Cerebellar nuclear complex (tissue), 1 donor: ENCODE measurements at places on chromosomes 1 and 21.

GRCh38 chr1:71228241-71228640 lies 147.4 kb upstream of the ZRANB2 start:
- no peak for DNase-seq

DNA sequence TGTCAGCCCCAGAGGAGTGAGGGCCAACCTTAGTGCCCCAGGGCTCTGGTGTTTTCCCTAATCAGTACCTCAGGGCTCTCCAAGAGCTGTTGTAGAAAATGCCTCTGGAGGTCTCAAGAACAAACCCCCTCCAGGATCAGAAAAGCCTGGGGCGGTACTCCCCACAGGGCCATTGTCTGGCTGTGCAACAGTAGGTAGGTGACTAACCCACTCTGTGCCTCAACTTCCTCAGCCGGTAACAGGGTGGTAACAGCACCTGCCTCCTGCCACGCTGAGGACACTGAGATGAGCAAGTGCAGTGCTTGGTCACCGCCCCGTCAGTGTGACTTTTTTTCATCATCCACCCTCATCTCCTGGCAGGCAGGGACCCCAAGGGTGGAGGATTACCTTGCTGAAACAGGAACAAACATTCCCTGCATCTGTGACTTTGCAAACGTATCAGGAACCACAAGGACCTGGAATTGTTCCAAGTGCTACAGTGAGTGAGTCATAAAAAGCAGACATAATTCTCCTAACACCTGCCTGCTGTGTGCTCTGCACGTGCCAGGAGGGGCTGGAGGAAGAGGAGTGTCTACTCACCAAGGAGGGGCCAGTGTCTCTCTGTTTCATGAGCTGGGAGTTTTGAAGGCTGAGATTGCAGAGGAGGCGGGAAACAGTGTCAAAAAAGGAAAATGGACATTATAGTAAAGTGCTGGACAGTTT lies 440.8 kb downstream of the NPHP4 start:
- no peak for DNase-seq

- DNase-seq, result no peak
These were observed at the start of gene HLCS for GRCh38 chr21:36966066-36966820. Gene HLCS, minus strand, starts transcription at chr21:36966669. Its CDS starts 31 bp downstream, at chr21:36966638.

- no peak for DNase-seq
These were observed 190.4 kb upstream of the KCTD3 start for GRCh38 chr1:215376544-215377264.

GRCh38 chr1:48164571-48164970 lies 57.9 kb upstream of the SLC5A9 start:
- DNase-seq, result no peak

GRCh38 chr1:226558036-226558650 lies 9.6 kb downstream of the STUM start:
- no peak for DNase-seq

- DNase-seq, result no peak
These were observed 48.4 kb downstream of the COLGALT2 start for GRCh38 chr1:183989078-183989577.

- no peak for DNase-seq
These were observed 40.0 kb upstream of the ATP2B4 start for GRCh38 chr1:203586496-203587081.

DNA sequence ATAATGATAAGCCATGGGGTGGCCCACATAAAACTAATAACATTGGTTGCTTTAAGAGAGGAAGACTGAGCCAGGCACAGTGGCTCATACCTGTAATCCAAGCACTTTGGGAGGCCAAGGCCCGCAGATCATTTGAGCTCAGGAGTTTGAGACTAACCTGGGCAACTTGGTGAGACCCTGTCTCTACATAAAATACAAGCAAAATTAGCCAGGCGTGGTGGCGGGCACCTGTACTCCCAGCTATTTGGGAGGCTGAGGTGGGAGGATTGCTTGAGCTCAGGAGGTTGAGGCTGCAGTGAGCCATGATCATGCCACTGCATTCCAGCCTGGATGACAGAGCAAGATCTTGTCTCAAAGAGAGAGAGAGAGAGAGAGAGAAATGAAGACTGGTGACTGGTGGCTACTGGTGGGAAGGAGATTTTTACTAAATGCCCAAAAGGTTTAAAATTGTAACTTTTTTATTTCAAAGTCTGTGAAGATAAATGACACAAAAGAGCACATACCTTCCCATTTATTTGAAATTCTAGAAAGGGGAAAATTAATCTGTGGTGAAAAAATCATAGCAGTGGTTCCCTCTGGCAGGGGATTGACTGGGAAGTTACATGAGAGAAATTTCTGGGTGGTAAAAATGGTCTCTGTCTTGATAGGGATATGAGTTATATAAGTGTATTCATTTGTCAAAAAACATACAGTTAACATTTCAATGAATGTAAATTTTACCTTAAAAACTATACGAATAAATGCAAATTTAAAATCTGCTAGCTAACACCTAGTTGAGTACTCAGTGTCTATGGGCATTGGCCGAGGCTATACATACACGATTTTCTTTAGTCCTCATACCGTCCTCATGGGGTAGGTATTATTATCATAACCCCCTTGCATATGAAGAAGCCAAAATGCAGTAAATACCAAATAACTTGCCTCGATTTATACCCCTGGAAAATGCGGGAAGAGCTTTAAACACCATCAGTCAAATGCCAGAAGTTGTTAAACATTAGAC lies 2.2 kb upstream of the NBPF1 start:
- no peak for DNase-seq

DNA sequence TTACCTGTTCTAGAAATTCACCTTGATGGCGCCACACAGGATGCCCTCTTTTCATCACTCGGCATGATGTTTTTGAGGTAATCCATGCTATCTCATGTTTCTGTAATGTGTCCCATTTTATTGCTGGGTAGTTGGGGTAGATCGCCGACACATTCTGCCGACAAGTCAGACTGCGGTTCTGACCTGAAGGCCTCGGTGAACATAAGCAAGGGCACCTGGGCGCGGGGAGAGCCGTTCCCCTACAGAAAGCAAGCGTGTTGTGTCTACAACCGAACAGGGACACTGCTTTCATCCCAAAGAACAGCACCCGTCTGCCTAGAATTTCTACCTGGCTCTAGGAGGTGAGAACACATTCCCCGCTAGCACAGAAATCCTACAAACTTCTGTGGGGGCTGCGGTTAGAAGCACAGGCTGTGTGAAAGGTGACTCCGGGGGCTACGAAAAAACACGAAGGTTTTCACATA lies 149.2 kb downstream of the PPIAL4G start:
- DNase-seq, result no peak

GRCh38 chr1:212629450-212630157 lies 21.0 kb downstream of the ATF3 start:
- DNase-seq, result no peak

- no peak for DNase-seq
These were observed 11.6 kb downstream of the KCNQ4 start for GRCh38 chr1:40794974-40795715.

GRCh38 chr1:3712573-3713535 lies 39.4 kb upstream of the CCDC27 start:
- DNase-seq, result no peak

DNA sequence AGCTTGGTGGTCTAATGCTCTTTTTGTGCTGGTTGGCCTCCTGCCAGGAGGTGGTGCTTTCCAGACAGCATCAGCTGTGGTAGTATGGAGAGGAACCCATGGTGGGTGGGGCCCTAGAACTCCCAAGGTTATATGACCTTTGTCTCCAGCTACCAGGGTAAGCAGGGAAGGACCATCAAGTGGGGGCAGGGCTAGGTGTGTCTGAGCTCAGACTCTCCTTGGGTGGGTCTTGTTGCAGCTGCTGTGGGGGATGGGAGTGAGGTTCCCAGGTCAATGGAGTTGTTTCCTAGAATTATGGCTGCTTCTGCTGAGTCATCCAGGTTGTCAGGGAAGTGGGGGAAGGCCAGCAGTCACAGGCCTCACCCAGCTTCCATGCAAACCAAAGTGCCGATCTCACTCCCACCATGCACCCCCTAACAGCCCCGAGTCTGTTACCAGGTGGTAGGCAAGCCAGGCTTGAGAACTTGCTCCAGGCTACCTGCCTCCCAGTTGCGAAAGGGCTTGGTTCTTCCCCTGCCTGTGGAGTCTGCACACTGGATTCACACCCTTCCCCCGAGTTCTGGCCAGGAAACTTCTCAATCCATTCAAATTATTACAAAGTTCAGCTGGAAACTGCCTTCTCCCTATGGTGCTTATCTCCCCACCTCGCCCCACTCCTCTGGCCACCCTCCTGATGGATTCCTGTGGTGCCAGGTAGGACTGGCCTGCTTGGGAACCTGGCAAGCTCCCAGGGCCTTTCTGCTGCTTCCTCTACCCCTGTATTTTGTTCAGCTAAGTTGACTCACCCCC lies 37.8 kb downstream of the DRAM2 start:
- DNase-seq, result no peak

- no peak for DNase-seq
These were observed 756 bp upstream of the SLC25A44 start for GRCh38 chr1:156193208-156193487.

GRCh38 chr1:86848654-86849053 lies 65.3 kb downstream of the SELENOF start:
- no peak for DNase-seq

- no peak for DNase-seq
These were observed 802 bp downstream of the CYP4X1 start for GRCh38 chr1:47024141-47024801.

DNA sequence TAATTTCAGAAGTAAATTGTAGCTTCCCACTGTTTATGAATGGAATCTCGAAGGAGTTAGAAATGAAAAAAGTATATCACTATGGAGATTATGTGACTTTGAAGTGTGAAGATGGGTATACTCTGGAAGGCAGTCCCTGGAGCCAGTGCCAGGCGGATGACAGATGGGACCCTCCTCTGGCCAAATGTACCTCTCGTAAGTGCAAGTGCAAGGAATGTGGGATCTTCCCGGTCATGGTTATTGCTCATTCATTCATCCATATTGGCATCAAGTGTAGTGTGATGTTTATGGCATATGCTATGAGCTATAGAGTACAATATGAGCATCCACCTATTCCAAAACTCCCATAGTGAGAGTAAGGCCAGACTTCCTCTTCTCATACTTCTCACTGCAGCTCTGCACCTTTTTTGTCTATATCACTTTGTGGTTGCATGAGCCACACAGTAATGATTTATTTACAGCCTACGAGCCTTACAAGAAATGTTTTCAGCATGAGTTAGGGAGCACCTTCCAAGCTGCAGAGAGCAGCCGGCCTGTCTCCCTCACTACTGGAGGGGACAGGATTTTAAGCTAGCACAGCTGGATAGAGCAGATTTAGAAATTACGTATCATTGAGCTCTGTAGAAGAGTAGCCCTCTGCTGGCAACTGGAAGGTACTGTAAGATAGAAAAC lies 24.9 kb upstream of the CR1L start:
- DNase-seq, result no peak

DNA sequence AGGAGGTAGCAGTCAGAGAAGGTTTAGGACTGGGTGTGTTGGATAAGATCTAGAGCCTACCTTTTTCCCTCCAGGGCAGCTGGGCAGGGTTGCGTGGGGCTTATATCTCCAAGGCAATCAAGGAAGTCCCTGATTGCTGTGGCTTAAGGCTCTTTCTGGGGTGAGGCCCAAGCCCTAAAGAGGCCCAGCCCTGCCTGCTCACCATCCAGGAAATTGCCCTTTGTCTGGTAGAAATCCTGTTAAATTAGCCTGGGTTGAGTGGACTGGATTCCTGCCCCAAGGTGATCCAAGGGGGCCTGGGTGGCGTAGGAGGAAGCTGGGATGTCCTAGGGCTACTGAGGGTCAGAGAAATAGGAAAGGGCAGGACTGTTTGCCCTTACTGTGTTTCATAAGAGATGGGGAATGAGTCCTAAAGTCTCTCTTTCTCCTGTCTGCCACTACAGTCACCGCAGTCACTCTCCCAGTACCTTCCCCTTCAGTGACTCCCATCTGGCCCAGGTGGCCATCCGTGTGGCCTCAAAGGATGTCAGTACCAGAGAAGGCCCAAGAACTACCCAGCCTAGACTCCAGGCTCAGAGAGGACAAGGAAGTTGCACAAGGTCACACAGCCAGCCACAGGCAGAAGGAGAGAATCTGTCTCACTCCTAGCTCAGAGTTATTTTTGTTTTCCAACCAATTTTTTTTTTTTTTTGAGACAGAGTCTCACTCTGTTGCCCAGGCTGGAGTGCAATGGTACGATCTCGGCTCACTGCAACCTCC lies 25.8 kb downstream of the MFSD2A start:
- no peak for DNase-seq

- no peak for DNase-seq
These were observed 19.6 kb downstream of the CLIC4 start for GRCh38 chr1:24764848-24765247.

- DNase-seq, result no peak
These were observed 82.3 kb downstream of the ACTL8 start for GRCh38 chr1:17837233-17838030.

- DNase-seq, result no peak
These were observed 241.0 kb downstream of the PTPRC start for GRCh38 chr1:198879711-198880306.

DNA sequence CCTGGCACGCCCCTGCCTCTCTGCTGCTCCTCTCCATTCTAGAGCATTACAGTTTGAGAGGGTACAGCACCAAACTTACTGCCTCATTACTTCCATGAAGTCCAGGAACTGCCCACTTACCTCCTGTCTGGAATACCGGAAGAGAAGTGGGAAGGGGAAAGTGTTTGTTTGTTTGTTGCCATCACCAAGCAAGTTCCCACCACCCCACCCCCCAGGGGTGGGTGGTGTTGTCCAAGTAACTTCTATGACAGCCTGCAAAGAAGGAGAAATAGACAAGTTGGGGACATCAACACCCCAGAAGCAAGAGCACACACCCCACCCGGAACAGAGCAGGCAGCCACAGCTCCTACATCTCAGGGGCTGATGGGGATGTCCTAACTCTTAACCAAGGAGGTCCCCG lies 18.0 kb downstream of the OPTC start:
- DNase-seq, result no peak

GRCh38 chr1:13864760-13865159 lies 164.8 kb downstream of the PRDM2 start:
- no peak for DNase-seq

- no peak for DNase-seq
These were observed 2.6 kb upstream of the LEFTY2 start for GRCh38 chr1:225943582-225943981.

DNA sequence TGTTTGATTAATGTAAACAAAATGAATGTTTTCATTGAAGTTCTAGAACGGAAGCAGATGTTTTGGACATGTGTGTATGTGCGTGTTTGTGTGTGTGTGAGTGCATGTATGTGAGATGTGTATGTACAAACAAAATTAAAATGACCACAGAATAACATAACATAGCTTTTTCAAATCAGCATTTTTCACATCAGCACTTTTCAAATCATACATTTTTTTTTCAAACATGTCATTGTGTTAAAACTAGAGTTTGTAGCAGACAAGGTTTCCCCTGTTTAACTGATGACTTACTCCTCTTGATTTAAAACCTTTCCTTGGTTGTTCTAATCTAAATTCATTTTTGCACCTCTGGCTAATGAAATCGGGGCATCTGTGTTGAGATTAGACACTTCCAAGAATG lies 35.6 kb upstream of the ZNHIT6 start:
- no peak for DNase-seq

DNA sequence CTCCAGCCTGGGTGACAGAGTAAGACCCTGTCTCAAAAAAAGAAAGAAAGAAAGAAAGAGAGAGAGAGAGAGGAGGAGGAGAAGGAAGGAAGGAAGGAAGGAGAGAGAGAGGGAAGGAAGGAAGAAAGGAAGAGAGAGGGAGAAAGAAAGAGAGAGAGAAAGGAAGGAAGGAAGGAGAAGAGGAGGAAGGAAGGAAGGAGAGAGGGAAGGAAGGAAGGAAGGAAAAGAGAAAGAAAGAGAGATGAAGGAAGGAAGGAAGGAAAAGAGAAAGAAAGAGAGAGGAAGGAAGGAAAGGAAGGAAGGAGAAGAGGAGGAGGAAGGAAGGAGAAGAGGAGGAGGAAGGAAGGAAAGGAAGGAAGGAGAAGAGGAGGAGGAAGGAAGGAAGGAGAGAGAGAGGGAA lies 82.2 kb upstream of the ATP1B1 start:
- no peak for DNase-seq

GRCh38 chr21:33622253-33622652 lies 19.3 kb downstream of the CRYZL1 start:
- DNase-seq, result no peak
